ENCODE measurements at places on chromosomes 12 and 14.

DNA sequence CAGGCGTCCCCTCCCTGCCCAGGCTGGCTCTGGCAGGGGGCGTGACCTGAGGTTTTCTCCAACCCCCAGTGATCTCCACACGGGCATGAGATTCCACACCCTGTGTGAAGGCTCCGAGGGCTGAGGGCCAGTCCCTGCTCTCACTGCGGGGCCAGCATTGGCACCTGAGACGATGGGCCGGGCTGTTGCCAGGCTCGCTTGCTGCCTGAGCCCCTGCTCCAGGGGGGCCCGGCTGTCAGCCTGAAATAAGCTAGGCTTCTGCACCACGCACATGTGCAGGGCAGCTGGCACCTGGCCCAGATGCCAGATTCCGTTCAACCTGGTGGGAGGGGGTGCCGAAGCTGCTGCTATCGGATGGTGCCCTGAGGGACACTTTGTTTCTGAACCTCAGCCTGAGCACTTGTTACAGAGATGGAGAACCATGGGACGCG is 196.5 kb upstream of the PRMT8 start:
- DNase-seq = no peak

- no peak for DNase-seq
These were observed 966.2 kb downstream of the NRXN3 start for GRCh38 chr14:79136071-79137044.

GRCh38 chr12:29609431-29610215 is 112.1 kb upstream of the OVCH1 start:
- DNase-seq = no peak

- DNase-seq = peak; percentile 97
These were observed 21.4 kb upstream of the VSX2 start for GRCh38 chr14:74217672-74218448.

Measured in HEK293T (cell line).